Fibroblast of skin of scalp (primary cell): ENCODE measurements at places on chromosomes 12 and 14.

DNA sequence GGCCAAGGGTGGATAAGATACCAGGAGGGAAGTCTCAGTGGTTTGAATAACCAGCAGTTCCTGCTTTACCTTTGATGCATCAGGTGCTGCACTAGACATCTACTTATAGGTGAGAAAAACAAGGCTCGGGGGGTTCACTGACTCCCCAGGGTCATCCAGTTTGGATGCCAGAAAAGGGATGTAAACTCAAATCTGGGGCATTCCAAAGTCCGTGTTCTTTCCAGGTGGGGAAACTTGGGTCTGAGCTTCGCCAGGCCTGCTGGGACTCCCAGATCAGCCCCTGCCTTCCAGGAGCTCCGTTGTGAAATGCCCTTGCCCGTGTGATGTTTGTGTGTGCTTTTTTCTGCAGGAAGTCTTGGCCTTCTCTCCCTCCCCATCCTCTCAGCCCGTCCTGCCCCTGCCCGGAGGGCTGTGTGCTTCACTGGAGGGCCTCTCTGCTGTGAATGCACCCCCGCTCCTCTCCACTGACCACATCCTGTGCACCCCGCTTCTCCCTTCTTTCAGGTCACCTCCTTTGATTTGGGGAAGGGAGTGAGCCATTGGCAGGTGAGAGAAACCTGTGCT, 42.1 kb downstream of the TSPAN9 start:
- DNase-seq = no peak

- no peak for DNase-seq
Measured at GRCh38 chr12:65666876-65667275, 157.4 kb upstream of the HMGA2 start.

GRCh38 chr14:76306131-76306530, 69.8 kb upstream of the ESRRB start:
- DNase-seq = no peak

DNA sequence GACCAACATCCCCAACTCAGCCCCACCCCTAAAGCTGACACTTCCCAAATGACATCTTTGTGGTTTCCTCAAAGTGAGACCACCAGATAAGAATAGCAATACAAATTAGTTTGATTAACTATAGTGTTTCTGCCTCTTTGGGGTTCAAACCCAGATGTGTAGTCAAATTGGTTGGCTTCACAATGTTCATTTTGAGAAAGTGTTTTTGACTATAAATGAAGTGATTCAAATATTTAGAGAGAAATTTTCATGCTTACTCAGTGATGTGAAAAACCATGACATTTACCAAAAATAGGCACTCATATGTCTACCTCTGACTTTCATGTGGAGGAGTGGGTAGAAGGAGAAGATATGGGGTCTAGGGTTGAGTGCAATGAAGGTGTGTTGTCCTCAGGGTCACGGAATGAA, 218.4 kb downstream of the BCAT1 start:
- no peak for DNase-seq

GRCh38 chr14:64201296-64201695, 92.9 kb downstream of the ESR2 start:
- no peak for DNase-seq

- DNase-seq = no peak
Measured at GRCh38 chr12:108016022-108016564, 113.0 kb upstream of the WSCD2 start.

DNA sequence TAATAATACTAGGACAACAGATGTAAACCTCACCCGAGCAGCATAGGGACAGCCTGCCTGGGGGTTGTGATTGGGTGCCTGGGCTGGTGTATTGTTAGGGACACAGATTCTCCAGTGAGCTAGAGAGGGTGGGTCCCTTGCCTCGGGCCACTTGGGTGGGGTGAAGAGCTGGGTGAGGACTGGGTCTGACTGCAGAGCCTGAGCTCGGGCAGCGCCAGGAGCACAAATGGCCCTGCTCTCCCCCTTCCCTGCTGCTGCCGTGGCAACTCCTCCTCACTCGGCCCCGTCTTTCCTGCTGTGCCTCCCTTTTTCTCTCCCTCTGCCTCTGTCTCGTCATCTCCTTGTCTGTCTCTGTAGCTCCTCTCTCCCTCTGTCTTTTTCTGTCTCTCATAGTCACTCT, 115.4 kb downstream of the GLT1D1 start:
- DNase-seq = no peak

DNA sequence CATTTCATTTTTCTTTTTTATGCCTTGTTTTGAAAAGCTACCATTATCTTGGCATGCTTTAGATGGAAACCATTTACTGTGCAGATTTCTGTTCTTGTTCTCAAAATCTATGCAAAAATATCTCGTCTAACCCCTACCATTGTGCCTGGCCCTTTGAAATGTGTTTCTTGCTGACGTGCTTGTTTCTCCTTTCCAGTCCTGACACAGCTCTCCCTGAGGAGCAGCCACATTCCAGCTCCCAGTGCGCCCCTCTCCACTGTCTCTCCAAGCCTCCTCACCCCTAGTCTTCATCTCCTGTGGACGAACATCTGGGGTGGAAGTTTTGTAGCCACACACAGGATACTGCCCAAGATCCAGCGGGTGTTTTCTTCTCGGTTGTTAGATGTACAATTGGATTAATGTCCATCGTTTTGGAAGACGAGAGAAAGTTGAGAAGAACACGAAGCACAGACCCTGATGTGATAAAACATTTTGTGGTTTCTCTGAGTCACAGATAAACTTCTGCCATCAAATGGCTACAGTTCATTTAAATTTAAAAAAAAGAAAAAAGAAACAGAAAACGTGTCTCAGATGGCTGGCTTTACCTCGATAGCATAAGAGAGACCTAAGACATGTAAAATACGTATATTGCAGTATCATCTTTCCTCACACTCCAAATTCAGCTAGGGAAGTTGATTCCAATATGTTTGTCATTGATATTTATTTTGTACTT, 21.9 kb upstream of the FGD4 start:
- DNase-seq = no peak

- DNase-seq = no peak
Measured at GRCh38 chr14:101147848-101148247, 244.3 kb upstream of the RTL1 start.

DNA sequence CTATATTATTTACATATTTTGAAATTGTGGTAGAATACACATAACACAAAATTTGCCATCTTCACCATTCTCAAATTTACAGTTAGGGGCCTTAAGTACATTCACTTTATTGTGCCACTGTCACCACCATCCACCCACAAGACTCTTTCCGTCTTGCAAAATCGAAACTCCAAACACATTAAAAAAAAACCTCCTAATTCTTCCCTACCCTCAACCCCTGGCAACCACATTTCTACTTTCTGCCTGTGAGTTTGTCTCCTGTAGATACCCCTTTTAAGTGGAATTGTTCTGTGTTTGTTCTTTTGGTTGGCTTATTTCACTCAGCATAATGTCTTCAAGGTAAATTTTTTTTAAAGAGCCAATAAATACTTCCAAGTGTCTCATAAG, 31.6 kb upstream of the AMIGO2 start:
- DNase-seq = no peak

GRCh38 chr14:81710232-81710845, 176.7 kb upstream of the SEL1L start:
- peak; percentile 38 for DNase-seq
